ENCODE measurements at places on chromosomes 5 and 9.

DNA sequence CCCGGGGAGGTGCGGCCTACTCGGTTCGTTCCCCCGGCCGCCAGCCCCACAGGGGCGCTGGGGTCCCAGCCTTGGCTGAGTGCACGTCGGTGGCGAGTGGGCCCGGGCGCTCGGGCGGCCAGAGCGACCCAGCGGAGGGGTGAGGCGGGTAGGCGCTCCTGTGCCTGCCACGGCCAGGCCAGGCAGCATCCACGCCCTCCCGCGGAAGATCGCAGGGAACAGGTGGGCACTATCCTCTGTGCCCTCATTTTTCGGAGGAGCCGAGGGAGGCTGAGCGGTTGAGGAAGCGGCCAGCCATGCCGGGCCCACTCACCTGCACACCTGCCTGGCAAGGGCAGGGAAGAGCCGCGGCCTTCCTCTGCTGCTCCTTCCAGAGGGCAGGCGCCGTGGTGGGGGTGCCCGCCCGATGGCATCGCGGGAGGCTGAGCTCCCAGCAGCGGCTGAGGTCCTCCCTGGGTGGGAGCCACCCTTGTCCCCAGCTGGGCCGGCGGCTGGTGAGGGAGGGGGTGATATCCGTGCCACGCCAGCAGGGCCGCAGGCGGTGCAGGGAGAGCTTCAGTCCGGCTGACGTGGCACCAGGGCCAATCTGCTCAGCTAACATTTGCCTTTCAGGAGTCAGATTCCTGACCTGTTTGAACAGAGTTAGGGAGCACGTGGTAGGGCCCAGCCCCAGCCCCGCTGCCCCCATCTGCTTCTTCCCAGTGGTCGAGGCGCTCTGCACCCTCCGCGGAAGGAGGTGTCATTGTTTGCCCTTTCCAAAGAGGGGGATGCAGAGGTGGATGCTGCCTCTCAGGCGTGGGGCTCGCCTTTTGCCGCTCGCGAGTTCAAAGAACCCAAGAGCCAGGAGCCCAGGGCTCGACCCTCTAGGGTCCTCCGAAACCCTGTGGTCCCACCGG, 1.6 kb upstream of the SEC16A start:
- DNase-seq = peak; percentile 38

DNA sequence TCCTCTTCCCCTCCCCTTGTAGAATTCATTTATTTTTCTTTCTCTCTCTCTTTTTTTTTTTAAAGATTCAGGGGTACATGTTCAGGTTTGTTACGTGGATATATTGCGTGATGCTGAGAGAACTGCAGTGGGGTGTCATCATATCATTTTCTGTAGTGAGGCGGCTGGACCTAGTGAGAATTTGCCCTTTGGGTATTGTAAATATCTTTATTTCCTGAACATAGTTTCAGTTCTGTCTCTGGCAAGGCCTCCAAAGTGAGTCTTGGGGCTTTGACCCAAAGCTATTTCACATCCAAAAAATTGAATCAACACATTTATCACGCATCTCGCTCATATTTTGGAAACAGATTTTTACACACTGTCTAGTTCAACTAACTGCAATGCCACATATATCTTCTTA, 25.4 kb upstream of the MYOT start:
- no peak for DNase-seq

DNA sequence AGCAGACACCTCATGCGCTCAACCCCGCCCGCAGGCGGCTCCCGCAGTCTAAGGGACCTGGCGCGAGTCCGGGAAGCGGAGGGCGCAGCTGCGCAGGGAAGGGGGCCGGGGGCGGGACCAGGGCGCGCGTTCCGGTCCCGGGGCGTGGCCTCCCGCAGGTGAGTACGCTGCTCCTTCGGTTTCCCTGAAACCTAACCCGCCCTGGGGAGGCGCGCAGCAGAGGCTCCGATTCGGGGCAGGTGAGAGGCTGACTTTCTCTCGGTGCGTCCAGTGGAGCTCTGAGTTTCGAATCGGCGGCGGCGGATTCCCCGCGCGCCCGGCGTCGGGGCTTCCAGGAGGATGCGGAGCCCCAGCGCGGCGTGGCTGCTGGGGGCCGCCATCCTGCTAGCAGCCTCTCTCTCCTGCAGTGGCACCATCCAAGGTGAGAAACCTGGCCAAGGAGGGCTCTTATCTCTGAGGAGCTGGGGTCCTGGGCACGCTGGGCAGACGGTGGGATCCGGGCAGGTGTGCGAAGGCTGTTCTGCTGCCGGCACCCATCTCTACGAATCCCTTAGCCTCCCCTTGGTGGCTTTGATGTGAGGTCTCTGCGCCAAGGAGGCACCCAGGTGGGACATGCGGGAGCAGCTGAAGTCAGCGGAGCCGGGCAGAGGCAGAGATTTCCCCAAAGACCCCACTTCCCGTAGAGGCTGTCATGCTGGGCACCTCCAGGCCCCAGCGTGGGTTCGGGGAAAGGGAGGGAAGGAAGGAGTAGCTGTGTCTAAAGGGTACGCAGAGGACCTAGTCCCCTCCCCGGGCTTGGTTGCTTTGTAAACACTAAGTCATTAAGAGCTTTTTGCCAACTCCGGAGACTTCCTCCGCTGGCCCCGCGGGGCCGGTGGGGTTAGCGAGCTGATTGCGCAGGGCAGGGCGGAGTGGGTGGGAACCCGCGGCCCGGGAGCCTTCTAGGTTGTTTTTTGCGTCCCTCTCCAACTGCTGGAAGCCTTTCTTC, at the start of gene F2RL1:
F2RL1 (plus strand) TSS at position 187 of the 988 bp plus-strand sequence; CDS start at position 340, 153 bp downstream.
- DNase-seq = peak; percentile 63

- no peak for DNase-seq
Measured at GRCh38 chr5:173051746-173052145, 4.4 kb upstream of the CREBRF start.

DNA sequence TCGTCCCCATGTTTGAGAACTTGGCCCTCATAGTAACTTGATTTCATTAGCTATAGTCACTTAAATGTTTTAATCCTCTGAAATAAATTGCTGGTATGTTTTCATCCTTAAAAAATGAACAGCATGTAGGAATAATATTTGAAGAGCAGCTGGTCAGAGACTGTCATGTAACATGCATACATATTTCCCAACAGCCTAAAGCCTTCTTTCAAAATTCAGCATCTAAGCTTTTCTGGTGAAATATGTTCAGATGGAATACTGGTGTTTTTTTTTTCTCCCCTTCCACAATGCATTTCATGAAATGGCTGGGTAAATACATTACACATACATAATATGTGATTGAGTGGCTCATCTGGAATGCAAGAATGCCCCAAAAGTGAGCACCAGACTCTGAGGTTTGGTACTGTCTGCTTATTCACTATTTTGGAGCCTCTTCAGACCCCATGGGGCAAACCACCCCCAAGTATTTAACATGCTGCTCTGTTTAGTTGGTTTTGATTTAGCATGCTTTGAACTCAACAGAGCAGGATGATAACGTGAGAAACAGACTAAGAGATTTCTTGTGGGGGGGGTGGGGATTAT, 94.0 kb downstream of the SMARCA2 start:
- DNase-seq = no peak
